Activated T-helper 1 cell treated with Interleukin-2 at 50 U/mL for 16 hours (primary cell): ENCODE measurements at places on chromosomes 12 and 14.
A peak's percentile ranks its signal among the peaks of the same experiment; 100 is the strongest.

GRCh38 chr12:12384571-12385340, 27.9 kb downstream of the BORCS5 start:
- no peak for DNase-seq

DNA sequence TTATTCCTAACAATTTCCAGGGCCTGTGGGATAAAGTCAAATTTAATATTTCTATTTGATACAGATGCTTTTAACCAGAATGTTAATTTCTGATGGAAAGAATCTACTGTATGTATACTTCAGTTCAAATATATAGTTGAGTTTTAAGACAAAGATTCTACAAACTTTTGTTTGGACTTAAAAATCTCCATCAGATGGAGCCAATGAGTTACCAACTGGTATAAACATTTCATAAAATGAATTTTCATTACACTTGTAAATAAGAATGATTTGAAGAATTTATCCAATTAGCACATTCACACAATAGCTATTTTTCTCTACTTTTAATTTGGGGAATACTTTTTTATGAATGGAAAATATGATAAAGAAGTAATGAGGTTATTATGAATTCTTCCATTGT, 425.2 kb upstream of the MIS18BP1 start:
- no peak for DNase-seq

DNA sequence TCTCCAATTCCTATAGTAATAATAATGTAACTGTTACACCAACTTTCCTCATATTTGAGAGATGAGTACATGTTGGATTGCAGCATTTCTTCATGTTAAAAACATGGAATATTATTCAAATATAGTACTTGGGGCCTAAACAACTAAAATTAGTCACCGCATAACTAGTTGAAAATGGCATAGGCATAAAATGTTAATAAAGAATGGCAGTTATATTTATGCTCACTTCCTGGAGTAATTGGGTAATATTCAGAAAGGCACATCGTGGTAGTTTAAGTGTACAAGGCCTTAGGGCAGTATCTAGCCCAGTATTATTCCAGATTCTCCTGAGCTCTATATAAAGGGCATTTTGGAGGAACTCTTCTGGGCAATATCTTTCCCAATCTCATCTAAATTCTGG, 46.0 kb downstream of the ERGIC2 start:
- no peak for DNase-seq

DNA sequence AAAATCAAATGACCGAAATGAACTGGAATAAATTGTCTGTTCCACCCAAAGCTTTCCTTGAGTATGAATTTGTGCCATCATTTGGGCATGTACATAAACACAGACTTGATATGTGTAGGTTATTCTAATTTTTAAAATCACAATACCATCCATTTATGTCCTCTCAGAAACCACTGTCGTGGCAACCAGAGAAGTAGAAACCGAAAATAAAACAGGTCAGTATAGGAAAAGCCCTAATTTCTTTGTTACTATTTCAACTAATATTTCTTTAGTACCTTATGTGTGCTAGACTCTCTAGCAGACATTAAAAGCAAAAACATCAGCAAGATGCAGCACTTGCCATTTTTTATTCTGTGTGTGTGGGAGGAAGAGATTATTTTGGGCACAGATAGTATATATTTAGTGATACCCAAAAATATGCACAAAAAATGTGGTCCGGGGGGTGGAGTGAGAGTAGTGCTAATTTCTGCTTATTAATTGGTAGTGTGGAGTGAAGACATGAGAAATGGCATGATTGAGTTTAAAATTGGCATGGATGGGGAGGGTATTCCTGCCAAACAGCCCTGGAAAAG, 130.8 kb upstream of the CNTN1 start:
- no peak for DNase-seq

DNA sequence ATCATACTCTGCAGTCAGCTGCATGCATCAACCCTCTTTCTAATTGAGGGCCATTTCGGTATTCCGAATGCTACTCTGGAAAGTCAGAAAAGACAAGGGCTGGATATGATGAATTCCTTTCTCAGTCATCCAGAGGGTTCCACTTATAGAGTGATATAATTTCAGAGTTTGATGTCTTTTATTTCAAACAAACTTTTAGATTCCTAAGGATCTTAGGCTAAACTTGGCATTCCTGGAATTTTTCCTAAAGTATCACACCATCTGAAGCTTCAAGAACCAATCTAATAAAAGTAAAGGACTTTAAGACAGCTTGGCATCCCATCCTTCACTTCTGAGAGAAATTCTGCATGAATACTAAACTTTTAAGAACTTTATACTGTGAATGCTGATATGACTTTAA, 69.3 kb upstream of the KCNJ8 start:
- no peak for DNase-seq

GRCh38 chr12:85673921-85674420, 162.2 kb downstream of the RASSF9 start:
- DNase-seq, result no peak

DNA sequence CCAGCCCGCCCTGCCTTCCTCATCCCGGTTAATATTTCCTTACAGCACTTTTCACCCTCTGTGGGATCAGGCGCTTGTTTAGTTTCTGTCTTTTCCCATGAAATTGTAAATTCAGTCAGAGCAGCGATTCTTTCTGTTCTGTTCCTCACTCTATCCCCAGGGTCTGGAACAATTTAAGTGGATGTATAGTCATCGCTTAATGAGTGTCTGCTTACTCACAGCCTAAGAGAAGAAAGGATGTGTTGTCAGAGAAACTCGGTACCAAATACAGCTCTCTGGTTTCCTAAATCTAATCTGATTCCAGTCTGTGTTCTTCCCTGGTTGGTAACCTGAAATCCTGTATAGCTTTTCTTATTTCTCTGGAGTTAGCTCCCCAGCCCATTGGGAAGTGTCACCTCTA, 44.9 kb downstream of the FOS start:
- DNase-seq, result no peak

- no peak for DNase-seq
Measured at GRCh38 chr14:22334627-22335026, 254.4 kb downstream of the DAD1 start.

DNA sequence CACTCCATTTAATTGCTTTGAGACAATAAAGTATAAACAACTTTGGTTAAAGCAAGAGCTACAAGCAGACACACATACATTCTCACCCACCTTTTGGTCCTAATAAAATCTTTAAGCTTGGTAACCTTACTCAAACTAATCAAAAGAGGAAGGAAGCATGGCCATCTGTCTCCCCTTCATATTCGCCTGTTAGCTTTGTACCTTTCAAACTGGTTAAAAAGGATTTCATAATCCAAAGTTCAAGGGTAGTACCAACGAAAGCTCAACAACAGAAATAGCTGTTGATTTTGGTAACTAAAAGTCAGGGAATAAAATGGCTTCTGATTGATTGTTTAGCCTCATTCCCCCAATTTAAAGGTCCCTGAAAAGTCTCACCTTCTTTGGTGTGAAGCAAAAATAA, 456.9 kb downstream of the BCAT1 start:
- DNase-seq, result no peak

DNA sequence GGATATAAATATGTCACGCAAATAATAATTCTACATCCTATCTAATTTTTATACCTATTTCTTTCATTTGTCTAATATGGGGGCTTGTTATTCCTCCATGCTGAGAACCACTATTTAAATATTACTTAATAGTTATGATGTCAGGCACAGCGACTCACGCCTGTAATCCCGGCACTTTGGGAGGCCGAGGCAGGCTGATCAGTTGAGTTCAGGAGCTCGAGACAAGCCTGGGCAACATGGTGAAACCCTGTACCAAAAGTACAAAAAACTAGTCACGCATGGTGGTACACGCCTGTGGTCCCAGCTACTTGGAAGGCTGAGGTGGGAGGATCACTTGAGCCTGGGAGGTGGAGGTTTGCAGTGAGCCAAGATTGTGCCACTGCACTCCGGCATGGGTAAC, 45.2 kb downstream of the GXYLT1 start:
- DNase-seq, result no peak

DNA sequence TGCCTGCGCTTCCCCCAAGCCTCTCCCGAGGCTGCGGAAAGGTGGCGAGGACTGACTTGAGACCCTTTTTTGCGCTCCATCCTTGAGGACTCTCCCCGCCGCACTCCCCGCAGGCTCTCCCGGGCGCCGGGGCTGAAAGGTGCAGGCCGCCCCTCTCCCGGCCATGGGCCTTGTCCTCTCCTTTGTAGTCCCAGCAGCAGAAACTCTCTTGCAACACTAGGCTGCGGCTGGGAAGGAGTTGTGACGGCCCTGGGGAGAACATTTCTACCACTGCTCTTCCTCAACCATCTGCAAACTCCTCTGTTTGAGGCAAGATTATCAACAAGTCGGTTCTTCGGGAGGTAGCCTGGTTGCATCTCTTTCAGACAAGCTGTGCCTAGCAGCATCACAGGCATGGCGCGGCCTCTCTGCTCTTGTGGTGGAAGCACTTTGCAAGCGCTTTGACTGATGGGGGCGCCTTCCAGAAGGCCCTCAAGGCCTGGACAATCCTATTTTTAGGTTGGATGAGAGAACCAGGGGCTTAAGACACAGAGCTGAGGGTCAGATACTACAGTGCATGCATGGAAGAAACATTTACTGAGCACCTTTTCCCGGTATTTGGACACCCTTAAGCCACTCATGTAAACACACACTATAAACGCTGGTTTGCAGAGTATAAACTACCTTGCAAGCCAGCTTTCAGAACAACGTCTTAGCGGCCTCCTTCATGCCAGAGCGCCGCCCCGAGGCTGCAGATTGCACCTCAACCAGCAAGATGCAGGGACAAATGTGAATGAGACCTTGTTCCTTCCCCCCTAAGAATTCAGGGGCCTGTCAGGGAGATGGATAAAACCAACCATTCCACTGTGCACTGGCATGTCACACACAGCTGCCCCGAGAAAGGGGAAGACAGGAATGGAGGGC, 1.2 kb upstream of the PRIMA1 start:
- no peak for DNase-seq

DNA sequence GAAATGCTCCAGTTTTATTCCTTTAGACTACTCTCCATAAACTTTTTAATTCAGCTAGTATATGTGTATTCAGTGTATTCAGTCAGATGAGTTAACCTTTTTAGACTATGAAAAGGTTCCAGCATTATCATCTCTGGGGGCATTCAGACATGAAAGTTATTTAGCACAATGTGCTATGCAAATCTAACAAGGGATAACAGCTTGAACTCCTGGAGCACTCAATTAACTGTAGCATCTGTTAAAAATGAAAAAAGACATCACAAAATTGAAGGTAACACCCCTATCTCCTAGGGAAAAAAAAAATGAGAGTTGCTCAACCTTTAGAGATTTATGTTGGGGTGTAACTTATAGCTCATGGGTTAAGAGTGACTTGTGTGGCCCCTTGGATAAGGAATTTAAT, 211.5 kb downstream of the PHLDA1 start:
- DNase-seq, result no peak

- no peak for DNase-seq
Measured at GRCh38 chr12:2449586-2449985, 345.2 kb upstream of the FKBP4 start.

DNA sequence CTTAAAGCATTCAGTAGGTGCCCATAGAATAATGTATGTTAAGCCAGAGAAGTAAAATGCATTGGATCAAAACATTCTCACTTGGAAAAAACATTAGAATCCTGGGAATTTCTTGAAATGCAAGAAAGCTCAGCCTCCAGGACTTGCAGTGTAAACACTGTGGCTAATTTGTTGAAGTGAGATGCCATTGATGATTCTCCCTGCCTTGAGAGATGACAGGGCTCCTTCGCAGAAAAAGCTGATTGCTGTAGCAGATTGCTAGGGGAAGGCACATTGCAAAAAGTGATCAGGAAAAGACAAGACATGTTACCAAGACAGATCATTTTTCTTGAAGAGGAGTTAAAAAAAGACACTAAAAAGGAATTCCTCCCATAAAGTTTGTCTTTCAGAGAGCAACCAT, 204.2 kb upstream of the HMGA2 start:
- no peak for DNase-seq

GRCh38 chr12:29282031-29282816, 98.7 kb downstream of the ERGIC2 start:
- no peak for DNase-seq

DNA sequence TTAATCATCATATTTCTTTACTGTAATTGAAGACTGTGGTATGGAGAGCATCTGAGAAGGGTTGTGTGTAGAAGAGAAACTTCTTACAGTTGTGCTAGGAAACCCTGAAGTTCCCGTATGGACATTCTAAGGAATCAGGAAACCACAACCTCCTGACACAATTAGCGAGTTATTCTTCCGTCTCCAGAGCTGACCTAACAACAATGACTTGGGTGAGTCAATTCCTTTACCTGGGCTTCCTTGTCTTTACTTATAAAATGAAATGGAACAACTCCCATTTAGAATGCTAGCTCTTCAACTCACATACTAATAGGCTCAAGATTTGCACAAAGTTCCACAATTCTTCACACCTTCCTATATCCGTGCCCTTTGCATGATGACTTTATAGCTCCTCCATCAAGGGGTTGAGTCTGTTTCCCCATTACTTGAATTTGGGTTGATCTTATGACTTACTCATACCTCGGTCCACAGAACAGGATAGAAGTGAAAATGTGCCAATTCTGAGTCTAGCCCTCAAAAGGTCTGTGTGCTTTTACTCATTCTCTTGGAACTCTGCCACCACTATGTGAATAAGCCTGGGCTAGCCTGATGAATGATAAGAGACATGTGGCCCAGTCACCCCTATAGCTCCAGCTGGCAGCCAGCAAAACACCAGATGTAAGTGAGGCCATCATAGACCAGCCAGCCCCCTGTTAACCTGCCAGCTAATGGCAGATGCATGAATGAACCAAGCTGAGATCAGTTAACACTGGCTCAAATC, 459.4 kb downstream of the ETNK1 start:
- no peak for DNase-seq

GRCh38 chr12:46661110-46661845, 164.5 kb downstream of the SLC38A4 start:
- DNase-seq, result no peak

DNA sequence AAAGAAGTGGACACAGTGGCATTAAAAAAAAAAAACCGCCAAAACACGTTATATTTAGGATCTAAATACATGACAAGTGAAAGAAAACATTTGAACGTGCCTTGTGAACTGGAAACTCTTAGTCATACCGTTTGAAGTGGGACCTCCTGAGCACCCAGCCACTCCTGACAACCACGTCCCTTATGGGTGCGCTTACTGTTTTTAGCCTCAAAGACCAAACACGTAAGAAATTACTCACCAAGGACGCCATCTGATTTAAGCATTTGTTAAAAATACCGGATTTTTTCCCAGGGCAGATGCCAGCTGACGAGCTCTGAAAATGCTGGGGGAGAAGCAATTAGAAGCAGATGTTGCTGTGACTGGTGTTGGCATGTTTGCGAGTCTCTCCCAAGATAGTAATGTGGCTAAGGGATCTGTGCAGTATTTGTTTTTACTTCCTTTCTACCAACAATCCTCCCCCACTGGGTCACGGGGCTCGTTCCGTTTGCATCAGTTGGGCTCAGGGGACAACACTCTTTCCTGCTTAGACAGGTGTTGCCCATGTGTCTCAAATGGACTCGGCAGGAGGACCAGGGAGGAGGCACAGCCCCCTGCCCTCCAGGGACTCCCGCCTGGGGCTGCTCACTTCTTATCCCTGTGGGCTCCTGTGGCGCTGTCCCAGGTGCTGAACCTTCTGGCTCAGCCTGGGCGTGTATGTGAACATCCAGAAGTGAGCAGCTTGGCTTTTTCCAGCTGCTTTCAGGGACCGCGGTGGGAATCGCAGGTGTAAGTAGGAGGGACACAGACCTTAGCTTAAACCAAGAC, 101.0 kb downstream of the BEGAIN start:
- peak; percentile 33 for DNase-seq
